Memory B cell (primary cell): ENCODE measurements at places on chromosomes 16 and 17.

DNA sequence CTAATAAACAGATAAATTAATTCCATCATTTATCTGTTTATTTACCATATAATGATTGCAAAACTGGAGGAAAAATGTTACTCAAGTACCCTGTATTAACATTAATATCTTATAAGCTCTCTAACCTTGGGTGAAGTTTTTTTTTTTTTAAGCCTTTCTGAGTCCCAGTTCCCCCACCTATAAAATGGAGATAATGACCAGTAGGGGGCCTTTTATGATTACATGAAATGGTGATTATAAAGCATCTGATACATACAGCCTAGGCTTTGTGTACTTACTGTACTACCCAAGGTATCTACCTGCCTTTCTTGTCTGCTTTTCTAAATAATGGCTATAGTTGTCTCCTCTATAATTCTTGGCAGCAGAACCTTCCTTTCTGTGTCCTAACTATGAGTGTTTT lies 22.6 kb downstream of the LRRC36 start:
- DNase-seq: no peak

- DNase-seq: no peak
Measured at GRCh38 chr17:65071861-65072260, 15.3 kb upstream of the GNA13 start.

DNA sequence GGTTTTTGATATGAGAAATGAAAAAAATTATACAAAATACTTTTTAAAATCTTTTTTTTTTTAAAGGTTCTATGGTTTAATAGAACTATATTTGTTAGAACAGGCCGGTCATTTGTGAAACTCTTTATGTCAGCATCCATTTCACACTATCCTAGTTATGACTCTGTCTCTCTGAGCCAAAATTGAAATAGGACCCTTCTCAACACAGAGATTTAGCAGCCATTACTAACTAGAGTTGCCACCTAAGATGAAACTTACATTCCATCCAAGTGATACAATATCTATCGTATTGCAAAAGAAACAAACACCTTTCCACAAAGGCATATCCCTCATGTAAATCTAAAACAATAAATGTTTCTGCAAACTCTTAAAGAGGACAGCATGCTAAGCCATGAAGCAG lies 249.8 kb downstream of the CDH11 start:
- no peak for DNase-seq

DNA sequence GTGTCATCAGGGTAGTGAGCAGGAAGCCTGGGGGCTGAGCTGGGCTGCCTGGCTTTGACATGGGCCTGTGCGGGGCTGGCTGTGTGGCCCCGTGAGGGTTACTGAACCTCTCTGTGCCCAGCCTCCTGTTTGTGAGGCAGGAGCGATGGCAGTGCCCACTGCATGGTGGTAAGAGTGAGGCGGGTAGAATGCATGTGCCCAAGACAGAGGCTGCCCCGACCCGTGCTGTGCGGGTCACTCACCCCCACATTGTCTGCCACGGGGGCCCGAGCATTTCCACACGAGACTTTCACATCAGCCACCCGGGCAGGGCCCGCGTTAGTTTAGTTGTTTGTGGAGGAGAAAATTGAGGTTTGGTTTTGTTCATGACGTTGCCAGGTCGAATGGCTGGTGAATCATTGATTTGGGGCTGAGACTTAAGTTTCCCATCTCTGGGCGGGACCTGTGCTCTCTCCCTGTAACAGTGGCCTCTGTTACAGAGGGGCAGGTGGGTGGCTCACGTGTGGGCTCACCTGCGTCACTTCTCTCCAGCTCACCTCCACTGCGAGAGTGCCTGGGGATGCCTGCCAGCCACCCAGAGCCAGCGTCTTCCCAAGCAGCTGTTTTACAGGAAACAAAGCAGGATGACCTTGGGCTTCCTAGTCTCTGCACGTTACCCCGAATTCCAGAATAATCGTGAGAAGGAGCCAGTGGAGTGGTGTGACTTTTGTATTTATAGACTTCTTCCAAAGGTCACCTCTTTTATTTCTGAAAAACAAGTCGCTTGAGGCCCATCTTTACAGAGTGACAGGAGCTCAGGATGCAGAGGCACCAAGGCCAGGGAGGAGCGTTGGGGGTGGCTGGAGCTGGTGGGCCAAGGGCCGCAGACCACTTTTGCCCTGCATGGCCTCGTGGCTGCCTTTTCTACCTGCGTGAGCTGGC lies 150.6 kb downstream of the RPTOR start:
- no peak for DNase-seq

DNA sequence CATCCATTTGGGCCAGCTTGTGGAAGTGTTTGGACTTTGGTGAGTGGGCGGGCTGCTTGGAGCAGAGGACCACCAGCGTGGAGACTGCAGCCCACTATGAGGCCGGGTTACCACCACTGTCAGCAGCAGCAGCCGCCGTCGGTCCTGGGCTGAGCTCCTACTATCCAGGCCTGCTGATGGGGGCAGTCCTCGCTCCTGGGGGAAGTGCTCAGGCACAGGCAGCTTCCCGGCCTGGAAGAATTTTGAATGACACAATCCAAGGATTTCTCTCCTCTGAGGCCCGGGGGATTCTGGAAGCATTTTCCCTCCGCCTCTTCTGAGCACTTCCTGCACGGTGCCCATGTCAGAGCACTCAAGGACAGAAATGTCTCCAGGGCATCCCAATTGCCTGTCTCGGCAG lies 5.3 kb upstream of the NOD2 start:
- no peak for DNase-seq

DNA sequence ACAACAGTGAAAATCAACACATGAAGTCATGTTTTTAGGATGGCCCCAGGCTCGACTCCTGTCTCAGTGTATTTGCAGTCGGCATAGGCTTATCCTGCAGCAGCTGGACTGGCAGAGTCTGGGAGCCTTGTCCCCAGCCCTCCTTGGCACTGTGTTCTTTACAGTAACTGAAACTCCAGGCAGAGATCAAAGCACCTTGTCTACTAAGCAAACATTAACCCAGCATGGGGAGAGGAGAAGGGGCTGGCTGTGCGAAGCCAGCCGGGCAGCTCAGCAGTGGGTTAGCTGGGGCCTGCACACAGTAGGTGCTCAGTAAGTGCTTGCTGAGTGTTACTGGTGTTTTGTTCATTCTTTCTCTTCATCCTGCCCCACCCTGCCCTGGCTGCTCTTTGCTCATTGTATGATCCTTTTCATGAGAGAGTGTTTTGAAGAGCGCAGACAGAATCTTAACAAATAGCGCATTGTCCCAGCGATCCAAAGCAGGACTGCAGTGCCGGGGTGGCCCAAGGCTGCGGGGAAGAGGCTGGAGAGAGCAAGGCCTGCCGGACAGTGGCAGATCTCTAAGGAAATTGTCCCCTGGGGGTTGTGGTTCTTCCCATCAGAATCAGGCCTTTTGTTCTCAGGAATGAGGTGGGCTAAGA lies 23.5 kb upstream of the ITGB4 start:
- DNase-seq: no peak

DNA sequence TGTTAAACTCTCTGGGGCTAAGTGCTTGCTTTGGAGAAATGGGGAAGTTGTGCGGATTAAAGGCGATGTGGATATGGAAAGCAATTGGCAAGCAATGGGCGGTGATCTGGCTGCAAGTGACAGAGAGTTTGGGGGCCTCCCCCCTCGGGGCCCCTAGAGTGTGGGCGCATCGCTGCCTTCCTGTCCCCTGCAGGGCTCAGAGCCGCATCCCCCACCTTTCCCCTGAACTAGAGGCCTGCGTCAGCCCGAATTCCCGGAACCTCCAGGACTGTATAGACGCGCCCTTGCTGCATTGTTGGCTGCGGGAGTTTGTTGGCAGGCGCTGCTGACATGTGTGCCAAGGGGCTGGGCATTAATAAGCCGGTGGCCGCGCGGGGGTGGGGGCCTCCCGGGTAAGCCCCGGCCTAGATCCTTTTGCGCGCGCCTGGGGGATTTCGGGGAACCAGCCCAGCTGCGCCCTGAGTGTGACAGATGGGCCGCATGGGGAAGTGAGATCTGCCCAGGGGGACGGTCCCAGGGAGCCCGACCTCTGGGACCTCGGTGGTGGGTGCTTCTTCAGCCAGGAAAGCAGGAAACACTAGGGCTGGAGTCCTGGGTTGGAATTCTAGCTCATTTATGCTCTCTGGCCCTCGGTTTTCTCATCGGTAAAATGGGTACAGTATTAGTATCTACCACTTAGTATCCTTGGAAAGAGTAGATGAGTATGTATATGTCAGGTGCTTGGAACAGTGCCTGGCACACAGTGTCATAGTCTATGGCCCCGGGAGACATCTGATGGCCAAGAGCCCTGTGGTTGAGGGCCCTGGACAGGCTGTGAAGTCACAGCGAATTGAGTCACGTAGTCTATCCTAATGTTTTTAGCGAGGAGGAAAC lies 1.0 kb downstream of the EEF2K start:
- DNase-seq: peak; percentile 81

DNA sequence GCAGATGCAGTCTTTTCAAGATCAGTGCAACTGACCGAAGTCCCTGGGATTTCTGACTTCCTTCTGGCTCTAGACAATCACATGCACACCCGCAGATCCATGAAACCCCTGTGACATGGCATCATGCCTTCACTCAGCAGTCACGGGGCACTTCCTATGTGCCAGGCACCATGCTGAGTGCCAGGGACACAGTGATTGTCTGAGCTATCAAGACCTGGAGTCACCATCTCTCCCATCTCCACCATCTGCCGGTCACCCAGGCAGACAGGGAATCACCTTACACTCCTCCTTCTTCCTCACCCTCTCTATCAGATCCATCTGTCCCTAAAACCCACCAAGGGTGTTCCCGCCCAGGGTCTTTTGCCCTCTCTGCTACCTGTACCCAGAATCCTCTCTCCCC lies 5.3 kb downstream of the BEAN1 start:
- DNase-seq: no peak

GRCh38 chr16:49021136-49021535 lies 260.5 kb downstream of the CBLN1 start:
- DNase-seq: no peak

DNA sequence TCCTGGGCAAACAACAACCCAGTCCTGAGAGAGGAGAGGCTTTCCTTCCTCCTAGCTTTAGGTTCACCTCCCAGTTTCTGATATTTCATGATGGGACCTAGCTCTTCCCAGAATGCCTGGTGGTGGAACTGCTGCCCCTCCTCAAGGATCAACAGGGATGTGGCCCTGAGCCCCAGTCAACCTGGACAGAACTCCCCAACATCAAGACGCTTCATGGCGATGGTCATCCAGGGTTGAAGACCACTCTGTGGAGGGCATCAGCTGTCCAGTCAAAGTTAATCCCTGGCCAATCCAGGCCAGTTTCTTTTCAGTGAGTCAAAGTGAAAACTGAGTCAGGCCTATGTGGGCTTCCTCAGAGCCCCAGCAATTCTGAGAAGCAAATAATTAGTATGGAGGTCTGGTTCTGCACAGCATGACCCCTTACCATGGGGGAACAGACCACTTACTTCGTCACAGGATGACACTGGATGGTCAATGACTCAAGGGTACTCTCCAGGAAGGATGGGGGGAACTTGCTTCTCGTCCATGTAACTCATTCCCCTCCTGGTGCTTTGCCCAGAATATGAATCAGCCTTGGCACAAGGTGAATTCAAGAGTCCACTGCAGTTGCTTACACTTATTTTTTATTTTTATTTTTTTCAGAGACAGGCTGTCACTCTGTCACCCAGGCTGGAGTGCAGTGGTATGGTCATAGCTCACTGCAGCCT lies 14.7 kb upstream of the XYLT2 start:
- DNase-seq: no peak

- DNase-seq: no peak
Measured at GRCh38 chr16:84854759-84855158, 35.0 kb downstream of the CRISPLD2 start.

DNA sequence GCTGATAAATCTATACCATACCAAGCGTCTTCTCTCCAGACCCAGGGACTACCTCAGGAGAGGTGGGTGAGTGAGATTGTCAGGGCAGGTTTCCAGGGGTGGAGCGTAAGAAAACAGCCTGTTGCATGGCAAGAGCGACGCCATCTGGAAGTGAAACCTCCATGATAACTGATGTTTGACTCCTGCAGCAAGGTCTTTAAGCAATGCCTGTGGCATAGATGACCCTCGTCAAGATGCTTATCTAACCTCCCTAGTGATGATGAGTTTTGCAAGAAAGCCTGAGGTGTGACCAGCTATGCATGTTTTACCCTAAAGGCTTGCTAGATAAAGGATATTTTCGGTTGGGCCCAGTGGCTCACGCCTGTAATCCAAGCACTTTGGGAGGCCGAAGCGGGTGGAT lies 71.6 kb downstream of the GSG1L start:
- DNase-seq: no peak

- DNase-seq: no peak
Measured at GRCh38 chr17:58694302-58694701, 1.9 kb downstream of the RAD51C start.

DNA sequence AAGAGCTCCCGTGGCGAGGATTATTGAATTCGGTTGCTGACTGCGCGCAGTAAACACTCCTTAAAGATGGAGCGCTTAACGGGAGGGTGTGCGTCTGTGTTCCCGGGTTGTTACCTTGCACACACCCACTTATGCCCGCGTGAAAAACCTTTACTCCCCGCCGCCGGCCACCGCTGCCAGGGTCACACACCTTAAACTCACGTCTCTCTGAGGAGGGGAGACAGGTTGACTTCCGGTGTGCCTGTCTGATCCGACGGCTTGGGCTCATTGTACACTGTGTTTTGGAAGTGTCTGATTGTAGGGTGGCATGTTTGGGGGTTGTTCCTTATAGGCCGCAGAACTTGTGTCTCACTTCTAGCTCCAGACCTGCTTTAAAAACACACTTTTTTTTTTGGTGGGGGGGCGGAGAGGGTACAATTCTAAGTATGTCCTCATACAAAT lies 66.8 kb downstream of the KPNA2 start:
- DNase-seq: no peak

DNA sequence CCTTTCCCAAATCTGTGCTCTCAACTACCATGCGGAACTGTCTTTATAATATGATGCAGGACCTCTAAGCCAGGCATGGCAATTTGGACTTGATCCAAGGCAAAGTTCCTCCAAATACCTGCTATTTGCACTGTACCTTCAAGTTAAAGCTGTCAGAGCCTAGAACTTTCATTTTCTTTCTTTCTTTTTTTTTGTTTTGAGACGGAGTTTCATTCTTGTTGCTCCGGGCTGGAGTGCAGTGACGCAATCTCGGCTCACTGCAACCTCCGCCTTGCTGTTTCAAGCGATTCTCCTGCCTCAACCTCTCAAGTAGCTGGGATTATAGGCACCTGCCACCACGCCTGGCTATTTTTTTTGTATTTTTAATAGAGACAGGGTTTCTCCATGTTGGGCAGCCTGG lies 51.7 kb downstream of the ARHGAP27 start:
- no peak for DNase-seq

DNA sequence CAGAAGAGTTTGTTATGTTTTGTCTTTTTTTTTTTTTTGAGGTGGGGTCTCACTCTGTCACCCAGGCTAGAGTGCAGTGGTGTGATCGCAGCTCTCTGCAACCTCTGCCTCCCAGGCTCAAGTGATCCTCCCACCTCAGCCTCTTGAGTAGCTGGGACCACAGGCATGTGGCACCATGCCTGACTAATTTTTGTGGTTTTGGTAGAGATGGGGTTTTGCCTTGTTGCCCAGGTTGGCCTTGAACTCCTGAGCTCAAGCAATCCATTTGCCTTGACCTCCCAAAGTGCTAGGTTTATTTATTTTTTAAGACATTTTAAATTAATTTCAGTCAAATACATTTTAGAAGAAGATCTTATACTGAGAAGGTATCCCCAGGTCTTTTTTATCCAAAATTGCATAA lies 366.7 kb downstream of the KCNJ2 start:
- DNase-seq: no peak

GRCh38 chr16:23509782-23510163 lies 521 bp downstream of the GGA2 start:
- DNase-seq: no peak

GRCh38 chr16:50505714-50506542 lies 42.3 kb upstream of the NKD1 start:
- DNase-seq: no peak

- no peak for DNase-seq
Measured at GRCh38 chr17:62670202-62670821, 42.8 kb downstream of the MRC2 start.
